Aortic smooth muscle cell (primary cell): ENCODE measurements at places on chromosomes 5 and 9. TPM values are rescaled to one million over a fixed set of nuclear protein-coding genes. Genes with fewer than 3 reads are reported as not detected.

The GRM6 gene
- not detected in 2 replicates for total RNA-seq

The IFNA10 gene
- total RNA-seq, result not detected in 2 replicates

The LCN10 gene
- total RNA-seq, result not detected in 2 replicates

The PDE6A gene
- total RNA-seq, result not detected in 2 replicates

The DAPK1 gene
- 28.4 and 35.7 TPM in 2 replicates for total RNA-seq

The NFIB gene
- 58.5 and 82.2 TPM in 2 replicates for total RNA-seq

The CEL gene
- 0.19 and 0.26 TPM in 2 replicates for total RNA-seq

The ENHO gene
- not detected in 2 replicates for total RNA-seq

The LCN1 gene
- total RNA-seq, result not detected in 2 replicates

The DEPDC1B gene
- 3.0 and 4.9 TPM in 2 replicates for total RNA-seq
